ENCODE measurements at places on chromosomes 6 and 20. TPM values are rescaled to one million over a fixed set of nuclear protein-coding genes. Genes with fewer than 3 reads are reported as not detected.

The GRM4 gene
- 0.07 TPM for total RNA-seq

GRCh38 chr6:39387785-39388184, 65.3 kb upstream of the KCNK16 start:
- H3K4me3 ChIP-seq, result no peak overlapping the region
- H3K27me3 ChIP-seq, result peaks cover 15% of the 10 kb centered on the region
- no peaks in the 10 kb centered on the region for H3K4me1 ChIP-seq
- no peak overlapping the region for H3K27ac ChIP-seq
- DNase-seq, result no peak

- peaks cover 7% of the 10 kb centered on the region for H3K36me3 ChIP-seq
Measured at GRCh38 chr6:159059141-159059540, 14.3 kb upstream of the TAGAP start.

GRCh38 chr6:4969609-4970285, 34.1 kb downstream of the RPP40 start:
- H3K27ac ChIP-seq, result no peak overlapping the region
- H3K4me3 ChIP-seq, result no peak overlapping the region
- H3K4me1 ChIP-seq, result no peaks in the 10 kb centered on the region
- peaks cover 28% of the 10 kb centered on the region for H3K27me3 ChIP-seq
- no peaks in the 10 kb centered on the region for H3K36me3 ChIP-seq

DNA sequence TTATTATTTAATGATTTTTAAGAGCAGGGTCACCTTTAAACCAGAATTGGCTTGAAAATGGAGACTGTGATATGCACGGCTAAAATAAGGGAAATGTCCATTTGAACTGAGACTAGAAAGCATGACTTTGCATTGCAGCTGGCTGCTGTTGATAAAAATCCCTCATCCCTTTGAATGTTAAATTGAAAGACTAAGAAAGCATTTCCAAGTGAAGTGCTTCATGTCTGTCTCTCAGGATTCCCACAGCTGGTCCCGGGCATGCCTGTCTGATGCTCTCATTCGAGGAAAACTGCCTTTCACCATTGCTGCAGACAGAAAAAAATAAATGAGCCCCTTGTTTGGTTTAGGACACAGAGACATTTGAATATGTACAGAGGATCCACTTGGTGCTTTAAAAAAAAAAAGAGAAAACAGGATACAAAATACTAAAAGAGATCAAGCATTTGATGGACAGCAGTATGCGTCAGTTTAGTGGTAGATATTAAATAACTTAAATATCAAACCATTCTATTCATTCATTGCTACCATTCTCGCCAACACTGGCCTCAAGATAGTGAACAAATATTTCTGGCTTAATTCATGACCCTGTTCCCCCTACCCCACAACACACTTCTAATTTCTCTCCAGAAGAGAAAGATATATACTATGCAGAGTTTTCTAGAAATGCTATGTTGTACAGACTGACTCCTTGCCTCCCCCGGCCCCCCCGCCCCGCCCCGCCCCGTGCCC, 55.0 kb downstream of the TBC1D7 start:
- H3K4me3 ChIP-seq, result peak overlapping the region; percentile 78
- peaks cover 12% of the 10 kb centered on the region for H3K27me3 ChIP-seq
- no peaks in the 10 kb centered on the region for H3K36me3 ChIP-seq
- H3K4me1 ChIP-seq, result peaks cover 39% of the 10 kb centered on the region
- peak overlapping the region; percentile 22 for H3K27ac ChIP-seq

The HLA-DOA gene
- total RNA-seq, result 3.1 TPM

The ERVFRD-1 gene
- total RNA-seq, result not detected

DNA sequence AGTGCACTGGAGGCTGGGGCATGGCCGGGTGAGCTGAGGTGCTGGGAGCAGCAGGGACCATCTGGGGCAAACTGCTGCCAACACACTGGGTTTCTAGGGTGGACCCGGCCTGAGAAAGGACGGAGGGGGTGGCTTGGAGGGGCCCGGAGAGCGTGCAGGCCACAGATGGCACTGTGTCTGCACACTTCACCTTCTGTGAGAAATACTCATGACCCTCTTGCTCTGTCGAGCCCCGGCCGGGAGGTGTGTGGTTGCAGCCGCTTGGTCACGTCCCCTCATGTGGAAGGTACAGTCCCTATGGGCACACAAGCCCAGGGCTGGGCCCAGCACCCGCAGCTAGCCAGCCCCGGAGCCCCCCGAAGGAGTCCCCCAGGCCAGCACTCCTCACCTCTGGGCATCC, 59.7 kb downstream of the RBM38 start:
- no peaks in the 10 kb centered on the region for H3K27me3 ChIP-seq
- H3K4me1 ChIP-seq, result peaks cover 25% of the 10 kb centered on the region
- H3K27ac ChIP-seq, result no peak overlapping the region
- DNase-seq, result no peak
- no peak overlapping the region for H3K4me3 ChIP-seq
- H3K36me3 ChIP-seq, result no peaks in the 10 kb centered on the region

- H3K36me3 ChIP-seq, result peaks cover 13% of the 10 kb centered on the region
- peak; percentile 33 for DNase-seq
- no peak overlapping the region for H3K27ac ChIP-seq
- H3K4me1 ChIP-seq, result peaks cover 17% of the 10 kb centered on the region
Measured at GRCh38 chr6:169530752-169531123, 171.1 kb downstream of the WDR27 start.

The CAPN11 gene
- not detected for total RNA-seq

The PDYN gene
- not detected for total RNA-seq

GRCh38 chr20:13841206-13841605, 56.4 kb downstream of the NDUFAF5 start:
- no peaks in the 10 kb centered on the region for H3K36me3 ChIP-seq
- H3K27ac ChIP-seq, result no peak overlapping the region
- H3K27me3 ChIP-seq, result peaks cover 13% of the 10 kb centered on the region
- H3K4me1 ChIP-seq, result no peaks in the 10 kb centered on the region
- DNase-seq, result no peak

DNA sequence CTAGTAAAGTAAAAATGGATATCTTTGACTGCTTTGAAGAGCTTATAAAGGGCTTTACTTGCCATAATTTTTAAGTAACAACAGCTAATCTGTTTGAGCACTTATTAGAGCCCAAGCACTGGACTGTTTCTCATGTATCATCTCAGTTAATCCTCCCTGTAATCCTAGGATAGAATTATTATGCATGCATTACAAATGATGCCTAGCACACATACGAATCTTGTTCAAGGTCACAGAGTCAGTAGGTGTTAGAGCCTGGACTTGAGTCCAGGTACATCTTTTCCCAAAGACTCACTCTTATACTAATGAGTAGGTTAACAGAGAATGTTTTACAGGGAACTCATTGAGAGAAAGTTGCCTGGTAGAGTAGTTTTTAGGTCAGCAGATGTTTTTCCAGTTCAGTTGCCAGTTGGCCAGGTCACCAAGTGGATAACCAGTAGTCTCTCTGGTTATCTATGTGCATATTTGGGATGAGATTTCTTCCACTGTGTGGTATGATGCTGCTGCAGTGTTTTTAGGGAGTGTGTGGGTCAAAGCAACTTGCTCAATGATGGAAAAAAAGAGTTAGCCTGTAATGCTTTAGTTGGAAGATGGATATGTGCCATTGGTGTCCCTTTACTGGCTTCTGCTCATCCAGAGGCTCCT, 32.3 kb upstream of the LAMA4 start:
- H3K36me3 ChIP-seq, result no peaks in the 10 kb centered on the region
- no peak for DNase-seq
- peaks cover 37% of the 10 kb centered on the region for H3K4me1 ChIP-seq
- H3K27me3 ChIP-seq, result peaks cover 70% of the 10 kb centered on the region

The SLC22A3 gene
- total RNA-seq, result not detected

The HLA-DQB1 gene
- 2.5 TPM for total RNA-seq

- no peak for DNase-seq
- H3K36me3 ChIP-seq, result no peaks in the 10 kb centered on the region
- H3K4me1 ChIP-seq, result peaks cover 15% of the 10 kb centered on the region
- peak overlapping the region; percentile 83 for H3K27ac ChIP-seq
Measured at GRCh38 chr6:122323361-122323760, 76.1 kb upstream of the HSF2 start.

The DEF6 gene
- 127 TPM for total RNA-seq

Data from activated T-cell treated with anti-CD3 and anti-CD28 coated beads, Interleukin-2, amount 50 U/mL, for 72 hours (primary cell).